ENCODE measurements at places on chromosomes 16 and 17. TPM values are rescaled to one million over a fixed set of nuclear protein-coding genes. Genes with fewer than 3 reads are reported as not detected.
A peak's percentile ranks its signal among the peaks of the same experiment; 100 is the strongest.

- no peaks in the 10 kb centered on the region for H3K36me3 ChIP-seq
- no peaks in the 10 kb centered on the region for H3K4me1 ChIP-seq
- H3K27me3 ChIP-seq, result no peaks in the 10 kb centered on the region
- H3K4me3 ChIP-seq, result no peak overlapping the region
- DNase-seq, result peak; percentile 65
Measured at GRCh38 chr17:39239640-39240314, 14.0 kb upstream of the STAC2 start.

DNA sequence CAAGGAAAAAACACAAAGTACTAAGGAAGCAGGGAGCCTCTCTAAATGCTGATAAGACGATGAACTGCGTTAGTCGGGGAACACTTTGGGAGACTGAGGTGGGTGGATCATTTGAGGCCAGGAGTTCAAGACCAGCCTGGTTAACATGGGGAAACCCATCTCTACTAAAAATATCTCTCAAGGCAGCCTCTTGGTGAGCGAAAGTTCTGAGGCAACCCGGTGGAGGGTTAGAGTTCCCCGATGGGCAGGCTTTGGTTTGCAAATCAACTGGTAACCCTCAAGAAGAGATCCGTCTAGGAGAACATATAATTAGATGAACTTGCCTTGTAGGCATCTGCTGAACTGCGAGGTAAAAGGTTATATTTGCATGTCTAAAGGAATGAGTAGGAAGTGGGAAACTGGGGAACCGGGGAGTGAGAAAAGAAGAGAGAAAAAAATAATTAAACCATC, 44.6 kb downstream of the WSB1 start:
- no peak overlapping the region for H3K27ac ChIP-seq
- H3K4me1 ChIP-seq, result no peaks in the 10 kb centered on the region
- DNase-seq, result no peak
- H3K27me3 ChIP-seq, result no peaks in the 10 kb centered on the region
- H3K36me3 ChIP-seq, result no peaks in the 10 kb centered on the region

DNA sequence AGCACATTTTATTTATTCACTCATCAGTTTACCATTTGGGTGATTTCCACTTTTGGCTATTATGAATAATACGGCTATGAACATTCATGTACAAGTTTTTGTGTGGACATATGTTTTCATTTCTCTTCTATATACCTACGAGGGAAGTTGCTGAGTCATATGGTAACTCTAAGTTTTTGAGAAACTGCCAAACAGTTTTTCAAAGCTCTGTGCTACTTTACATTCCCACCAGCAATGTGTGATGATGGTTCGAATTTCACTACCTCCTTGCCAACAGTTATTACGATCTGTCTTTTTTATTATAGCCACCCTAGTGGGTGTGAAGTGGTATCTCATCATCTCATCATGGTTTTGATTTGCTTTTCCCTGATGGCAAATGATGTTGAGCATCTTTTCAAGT, 63.7 kb upstream of the MRTFB start:
- no peak overlapping the region for H3K27ac ChIP-seq
- DNase-seq, result no peak
- H3K27me3 ChIP-seq, result no peaks in the 10 kb centered on the region
- H3K4me1 ChIP-seq, result no peaks in the 10 kb centered on the region

DNA sequence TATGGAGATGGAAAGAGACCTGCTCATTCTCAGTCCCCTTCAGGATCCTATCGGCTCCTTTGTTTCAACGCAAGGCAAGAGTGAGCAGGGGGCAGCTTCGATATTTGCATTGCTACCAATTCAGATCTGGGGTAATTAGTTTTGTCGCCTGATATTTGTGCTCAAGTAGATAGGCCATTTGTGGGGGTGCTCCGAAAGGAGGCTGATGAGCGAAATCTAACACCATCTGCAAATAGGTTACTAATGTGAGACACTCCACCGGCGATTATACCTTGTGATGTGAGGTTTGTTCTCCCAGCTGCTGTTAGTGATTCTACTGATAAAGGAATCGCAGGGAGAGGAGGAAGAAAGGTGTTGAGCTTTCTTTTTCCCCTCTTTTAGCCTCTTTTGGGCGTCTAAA, 31.5 kb downstream of the WSCD1 start:
- H3K4me3 ChIP-seq, result no peak overlapping the region
- no peak for DNase-seq
- H3K4me1 ChIP-seq, result peaks cover 5% of the 10 kb centered on the region
- peak overlapping the region; percentile 66 for H3K27ac ChIP-seq
- no peaks in the 10 kb centered on the region for H3K36me3 ChIP-seq
- H3K27me3 ChIP-seq, result no peaks in the 10 kb centered on the region

DNA sequence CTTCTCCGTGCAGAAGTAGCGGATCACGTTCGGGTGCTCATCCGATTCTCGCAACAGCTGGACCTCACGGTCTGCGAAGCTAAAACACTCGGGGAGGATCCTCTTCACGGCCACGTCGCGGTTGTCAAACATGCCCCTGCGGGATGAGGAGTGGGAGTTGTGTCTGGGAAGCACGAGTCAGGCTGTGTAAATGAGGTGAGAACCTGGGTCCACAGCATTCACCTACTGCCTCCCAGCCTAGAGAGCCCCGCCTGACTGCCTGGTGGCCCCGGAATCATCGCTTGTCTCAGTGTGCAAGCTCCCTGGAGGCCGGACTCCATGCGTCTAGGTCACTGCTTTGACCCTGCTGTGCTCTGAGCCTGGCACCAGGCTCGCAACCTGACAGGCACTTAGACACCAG, 33.9 kb upstream of the ICAM2 start:
- H3K4me1 ChIP-seq, result no peaks in the 10 kb centered on the region
- H3K36me3 ChIP-seq, result peaks cover 6% of the 10 kb centered on the region
- H3K27me3 ChIP-seq, result no peaks in the 10 kb centered on the region
- no peak overlapping the region for H3K4me3 ChIP-seq

DNA sequence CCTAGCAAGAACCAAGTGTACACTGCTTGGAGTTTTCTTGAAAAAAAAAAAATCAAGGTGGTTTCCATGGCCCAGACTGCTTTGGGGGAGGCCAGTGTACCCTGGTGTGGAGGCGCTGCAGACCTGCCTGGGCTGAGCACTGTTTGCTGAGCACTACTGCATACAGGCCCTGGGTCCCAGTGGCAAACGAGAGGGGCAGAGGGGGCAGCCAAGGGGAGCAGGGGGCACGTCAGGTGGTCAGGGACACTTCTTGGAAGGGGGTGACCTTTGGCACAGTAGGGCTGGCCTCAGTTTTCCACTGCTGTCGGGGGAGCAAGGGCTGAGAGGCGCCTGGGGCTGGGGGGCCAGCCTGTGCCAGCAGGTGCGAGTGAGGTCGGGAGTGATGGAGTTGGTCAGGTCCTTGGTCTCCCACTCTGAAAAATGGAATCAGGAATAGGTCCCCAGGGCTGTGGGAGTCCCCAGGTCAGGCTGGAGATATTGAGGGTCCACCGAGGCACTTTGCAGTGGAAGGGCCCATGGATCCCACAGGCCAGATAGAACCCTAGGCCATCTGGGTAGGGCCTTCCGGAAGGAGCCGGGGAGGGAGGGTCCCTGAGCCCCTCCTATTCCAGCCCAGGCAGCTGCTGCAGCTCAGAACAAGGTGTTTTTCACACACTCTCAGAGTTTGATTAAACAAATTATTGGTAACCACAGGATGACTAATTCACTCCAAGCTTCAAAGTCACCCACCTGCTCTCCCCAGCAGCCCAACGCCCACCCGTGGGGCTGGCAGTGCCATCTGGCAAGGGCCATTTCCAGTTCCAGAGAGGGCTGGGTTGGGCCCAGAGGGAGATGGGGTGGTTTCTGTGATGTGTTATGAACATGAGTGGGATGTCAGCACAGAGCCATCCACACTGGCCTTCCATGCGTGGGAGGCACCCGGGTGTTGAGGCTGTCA, 3.5 kb downstream of the ZFPM1 start:
- peaks cover 9% of the 10 kb centered on the region for H3K4me1 ChIP-seq
- no peak overlapping the region for H3K27ac ChIP-seq

DNA sequence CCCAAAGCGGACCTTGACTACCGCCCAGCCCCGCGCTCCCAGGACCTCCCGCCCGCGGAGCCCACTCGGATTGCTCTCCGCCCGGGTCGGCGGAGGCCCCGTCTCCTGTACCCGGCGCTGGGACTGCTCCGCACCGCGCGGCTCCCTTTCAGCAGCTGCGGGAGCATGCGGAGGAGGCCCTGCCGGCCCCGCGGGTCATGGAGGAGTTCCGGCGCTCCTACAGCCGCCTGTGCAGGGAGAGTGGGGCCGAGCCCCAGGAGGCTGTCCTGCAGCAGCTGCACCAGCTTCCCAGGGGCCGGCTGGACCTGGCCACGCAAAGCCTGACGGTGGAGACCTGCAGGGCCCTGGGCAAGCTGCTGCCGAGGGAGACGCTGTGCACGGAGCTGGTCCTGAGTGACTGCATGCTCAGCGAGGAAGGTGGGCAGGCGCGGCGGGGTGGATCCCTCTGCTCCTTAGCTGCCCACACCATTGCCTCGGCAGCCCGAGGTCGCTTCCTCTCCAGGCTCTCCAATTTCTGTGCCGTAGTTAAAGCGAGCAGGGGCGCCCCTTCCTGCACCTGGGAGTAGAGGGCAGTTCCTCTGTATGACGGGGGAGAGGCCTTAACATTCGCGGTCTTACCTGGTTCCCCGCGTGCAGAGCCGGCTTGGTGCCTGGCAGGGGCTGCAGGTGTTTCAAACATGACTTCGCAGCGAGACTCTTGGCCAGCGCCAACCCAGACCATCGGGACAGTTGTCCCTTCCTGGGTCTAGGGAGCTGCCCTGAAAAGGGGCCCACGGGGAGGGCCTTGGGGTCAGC, 539 bp downstream of the LRRC45 start:
- no peaks in the 10 kb centered on the region for H3K36me3 ChIP-seq
- peaks cover 17% of the 10 kb centered on the region for H3K4me1 ChIP-seq
- H3K4me3 ChIP-seq, result peak overlapping the region; percentile 77
- no peak overlapping the region for H3K27ac ChIP-seq
- no peaks in the 10 kb centered on the region for H3K27me3 ChIP-seq

GRCh38 chr17:37476431-37477120, 13.1 kb upstream of the DUSP14 start:
- no peaks in the 10 kb centered on the region for H3K27me3 ChIP-seq
- H3K27ac ChIP-seq, result no peak overlapping the region
- peak; percentile 37 for DNase-seq
- no peaks in the 10 kb centered on the region for H3K4me1 ChIP-seq

DNA sequence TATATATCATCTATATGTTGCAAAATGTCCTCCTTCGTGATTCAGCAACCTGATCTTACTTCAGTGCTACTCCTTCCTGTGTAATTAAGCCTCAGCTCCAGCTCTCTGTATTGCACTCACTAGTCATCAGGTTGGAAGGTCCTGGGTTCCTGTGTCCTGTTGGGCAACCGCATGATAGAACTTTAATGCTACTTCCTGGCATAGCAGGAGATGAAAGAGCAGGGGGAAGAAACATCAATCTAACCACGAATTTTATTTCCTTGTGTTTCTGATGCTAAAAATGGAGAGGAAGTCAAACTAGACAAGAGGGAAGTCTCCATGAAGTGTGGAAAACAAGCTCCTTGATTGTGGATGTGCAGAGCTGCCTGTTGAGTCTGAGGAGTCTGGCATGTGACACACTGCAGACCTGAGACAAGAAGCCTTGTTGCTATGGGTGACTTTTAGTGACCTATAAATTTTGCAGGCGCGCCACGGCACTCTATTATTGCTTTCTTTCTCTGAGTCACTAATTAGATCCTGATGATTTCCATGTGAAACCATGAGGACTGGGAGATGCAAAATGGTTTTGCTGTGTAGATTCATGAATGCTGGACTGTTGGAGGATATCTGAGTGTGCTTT, 25.6 kb downstream of the IGSF6 start:
- no peaks in the 10 kb centered on the region for H3K4me1 ChIP-seq
- H3K27me3 ChIP-seq, result no peaks in the 10 kb centered on the region
- H3K27ac ChIP-seq, result peak overlapping the region; percentile 47
- no peak for DNase-seq

DNA sequence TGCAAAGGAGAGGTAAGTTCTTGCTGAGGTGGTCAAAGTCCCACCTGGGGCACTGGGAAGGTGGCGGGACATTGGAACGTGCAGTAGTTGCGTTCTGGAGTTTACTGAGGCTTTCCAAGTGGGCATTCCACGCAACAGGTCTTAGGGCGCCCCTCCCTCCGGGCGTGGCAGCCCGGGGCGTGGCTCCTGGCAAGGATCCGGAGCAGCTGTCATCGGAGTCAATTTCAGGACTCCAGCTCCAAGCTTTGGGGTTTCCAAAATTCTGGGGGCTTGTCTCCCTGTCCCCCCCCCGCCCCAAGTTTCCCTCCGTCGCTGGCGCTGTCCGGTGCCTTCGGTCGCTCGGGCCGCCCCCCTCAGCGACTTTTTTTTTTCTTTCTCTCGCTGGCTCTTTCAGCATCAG, 43.1 kb upstream of the AMZ2 start:
- H3K27me3 ChIP-seq, result peaks cover 10% of the 10 kb centered on the region
- H3K27ac ChIP-seq, result no peak overlapping the region
- peaks cover under 1% of the 10 kb centered on the region for H3K4me1 ChIP-seq
- no peak for DNase-seq
- H3K4me3 ChIP-seq, result peak overlapping the region; percentile 65
- H3K36me3 ChIP-seq, result no peaks in the 10 kb centered on the region

DNA sequence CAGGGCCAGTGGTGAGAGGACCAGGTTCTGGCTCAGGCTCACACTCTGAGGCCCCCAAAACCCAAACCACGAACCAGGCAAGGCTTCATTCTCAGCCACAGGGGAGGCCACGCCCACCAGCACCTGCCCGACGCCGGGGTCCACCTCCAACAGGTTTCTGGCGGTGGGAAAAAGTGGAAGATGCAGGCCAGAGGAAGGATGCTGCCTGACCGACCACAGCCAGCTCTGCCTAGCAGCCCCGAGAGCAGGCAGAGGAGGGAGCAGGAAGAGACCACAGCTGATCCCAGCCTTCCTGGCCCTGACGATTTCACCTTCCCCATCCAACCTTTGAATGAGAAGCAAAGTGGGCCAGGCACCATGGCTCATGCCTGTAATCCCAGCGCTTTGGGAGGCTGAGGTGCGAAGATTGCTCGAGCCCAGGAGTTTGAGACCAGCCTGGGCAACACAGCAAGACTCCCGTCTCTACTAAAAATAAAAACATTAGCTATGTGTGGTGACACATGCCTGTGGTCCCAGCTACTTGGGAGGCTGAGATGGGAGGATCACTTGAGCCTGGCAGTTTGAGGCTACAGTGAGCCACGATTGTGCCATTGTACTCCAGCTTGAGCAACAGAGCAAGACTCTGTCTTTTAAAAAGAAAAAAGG, 30.7 kb upstream of the SLC38A10 start:
- H3K27me3 ChIP-seq, result no peaks in the 10 kb centered on the region
- no peak overlapping the region for H3K27ac ChIP-seq
- no peaks in the 10 kb centered on the region for H3K36me3 ChIP-seq
- no peak overlapping the region for H3K4me3 ChIP-seq
- peaks cover 19% of the 10 kb centered on the region for H3K4me1 ChIP-seq

- peaks cover 5% of the 10 kb centered on the region for H3K27me3 ChIP-seq
- H3K4me1 ChIP-seq, result no peaks in the 10 kb centered on the region
- H3K27ac ChIP-seq, result no peak overlapping the region
- no peaks in the 10 kb centered on the region for H3K36me3 ChIP-seq
Measured at GRCh38 chr17:4786516-4786915, 352 bp upstream of the VMO1 start.

- no peak overlapping the region for H3K4me3 ChIP-seq
- no peaks in the 10 kb centered on the region for H3K4me1 ChIP-seq
- no peak overlapping the region for H3K27ac ChIP-seq
- DNase-seq, result no peak
- no peaks in the 10 kb centered on the region for H3K36me3 ChIP-seq
Measured at GRCh38 chr17:80704894-80705293, 160.3 kb downstream of the RPTOR start.

Gene IL17C
- not detected for total RNA-seq

Gene EPOP
- total RNA-seq, result 1.1 TPM

Gene GLP2R
- total RNA-seq, result 2.1 TPM

Gene AANAT
- not detected for total RNA-seq

Gene RGS11
- 4.0 TPM for total RNA-seq

Gene CD300H
- 0.45 TPM for total RNA-seq

Gene HID1
- total RNA-seq, result 54.8 TPM

Gene FOXL1
- total RNA-seq, result 2.5 TPM

Gene KRTAP4-4
- not detected for total RNA-seq

Gene C16orf54
- total RNA-seq, result 1.7 TPM

Gene DUS2
- 24.6 TPM for total RNA-seq

Gene FOXN1
- total RNA-seq, result not detected

Measured in colonic mucosa (tissue), 4 donors.